ENCODE measurements at places on chromosomes 3 and 15. TPM values are rescaled to one million over a fixed set of nuclear protein-coding genes. Genes with fewer than 3 reads are reported as not detected.

The TMEM207 gene
- not detected for polyA plus RNA-seq

The SPG21 gene
- polyA plus RNA-seq, result 62.9 TPM

The CCNB2 gene
- 36.9 TPM for polyA plus RNA-seq

The PSMD6 gene
- 95.2 TPM for polyA plus RNA-seq

The MUC20 gene
- polyA plus RNA-seq, result 0.25 TPM

The OR5K2 gene
- polyA plus RNA-seq, result not detected

GRCh38 chr3:196662711-196663571 is 23.4 kb downstream of the NRROS start:
- H3K4me1 ChIP-seq, result no peaks in the 10 kb centered on the region
- no peak overlapping the region for H3K4me3 ChIP-seq
- H3K27ac ChIP-seq, result no peak overlapping the region
- no peaks in the 10 kb centered on the region for H3K36me3 ChIP-seq
- H3K27me3 ChIP-seq, result peaks cover 11% of the 10 kb centered on the region

DNA sequence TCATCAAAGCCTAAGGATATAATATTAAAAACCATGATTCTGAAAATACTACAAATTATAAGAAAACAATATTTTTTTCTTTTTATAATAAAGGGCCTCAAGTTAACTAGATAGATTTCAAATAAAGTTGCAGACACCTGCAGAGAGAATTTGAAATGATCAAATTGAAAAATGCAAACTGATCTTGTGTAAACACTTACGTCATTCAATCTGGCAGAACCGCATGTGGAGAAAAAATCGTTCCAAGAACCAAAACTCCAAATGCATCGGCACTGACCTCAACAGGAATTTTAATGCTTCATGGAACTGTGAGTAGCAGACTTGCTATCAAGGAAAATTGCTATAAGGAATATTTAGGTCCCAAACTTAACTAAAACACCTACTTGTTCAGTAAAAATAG is 17.2 kb downstream of the CPA3 start:
- H3K4me1 ChIP-seq, result no peaks in the 10 kb centered on the region
- H3K27ac ChIP-seq, result no peak overlapping the region
- H3K27me3 ChIP-seq, result no peaks in the 10 kb centered on the region
- no peaks in the 10 kb centered on the region for H3K36me3 ChIP-seq
- H3K4me3 ChIP-seq, result no peak overlapping the region
- DNase-seq, result no peak

DNA sequence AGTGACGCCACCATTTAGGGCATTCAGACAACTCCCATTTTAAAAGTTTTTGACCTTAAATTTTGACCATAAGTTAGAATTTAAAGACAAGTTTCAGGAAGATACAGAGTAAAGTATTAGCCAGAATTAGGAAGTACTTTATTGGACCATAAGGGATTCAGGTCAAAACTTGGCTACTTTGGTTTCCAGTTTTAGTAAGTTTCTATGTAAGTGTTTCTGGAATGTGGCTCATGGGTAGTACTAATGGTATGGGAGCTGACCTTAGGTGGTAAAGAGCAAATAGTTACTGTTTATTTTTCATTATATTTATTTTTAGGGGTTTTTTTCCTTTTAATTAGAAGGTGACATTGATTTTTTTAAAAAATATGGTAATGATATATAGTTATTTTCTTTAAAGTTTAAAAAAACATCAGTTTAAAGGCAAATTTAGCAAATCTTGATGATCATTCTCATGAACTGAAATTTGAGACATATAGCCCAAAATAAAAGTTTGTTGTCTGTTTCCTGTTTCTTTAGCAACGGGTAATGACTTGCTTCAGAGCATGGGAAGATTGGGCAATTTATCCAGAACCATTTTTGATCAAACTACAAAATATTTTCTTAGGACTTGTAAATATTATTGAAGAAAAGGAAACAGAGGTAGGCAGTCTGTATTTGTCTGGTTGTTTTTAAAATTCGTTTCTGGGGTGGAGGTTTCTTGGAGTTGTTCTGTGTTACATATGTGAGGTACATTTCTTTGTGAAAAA is 34.3 kb downstream of the U2SURP start:
- no peaks in the 10 kb centered on the region for H3K4me1 ChIP-seq
- no peak overlapping the region for H3K4me3 ChIP-seq
- no peaks in the 10 kb centered on the region for H3K27me3 ChIP-seq
- no peak for DNase-seq
- H3K36me3 ChIP-seq, result no peaks in the 10 kb centered on the region

DNA sequence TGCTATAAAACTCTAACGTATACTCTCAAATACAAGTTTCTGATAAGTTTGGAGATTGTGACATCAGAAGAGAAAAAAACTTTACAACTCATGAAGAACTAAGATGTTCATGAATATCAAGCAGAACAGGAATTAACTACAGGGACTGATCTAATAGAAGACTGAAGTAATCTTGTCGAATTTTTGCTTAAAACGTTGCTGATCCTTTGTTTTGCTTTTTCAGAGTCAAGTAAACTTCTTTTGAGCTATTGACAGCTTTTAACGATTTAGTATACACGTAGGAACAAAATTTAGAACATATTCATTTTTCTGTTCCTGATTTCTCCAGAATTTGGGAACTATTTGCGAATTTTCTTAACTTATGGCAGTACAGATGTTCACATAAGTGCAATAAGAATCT is 610.2 kb downstream of the SI start:
- H3K27ac ChIP-seq, result no peak overlapping the region
- H3K36me3 ChIP-seq, result no peaks in the 10 kb centered on the region
- H3K27me3 ChIP-seq, result no peaks in the 10 kb centered on the region
- no peaks in the 10 kb centered on the region for H3K4me1 ChIP-seq
- DNase-seq, result no peak

DNA sequence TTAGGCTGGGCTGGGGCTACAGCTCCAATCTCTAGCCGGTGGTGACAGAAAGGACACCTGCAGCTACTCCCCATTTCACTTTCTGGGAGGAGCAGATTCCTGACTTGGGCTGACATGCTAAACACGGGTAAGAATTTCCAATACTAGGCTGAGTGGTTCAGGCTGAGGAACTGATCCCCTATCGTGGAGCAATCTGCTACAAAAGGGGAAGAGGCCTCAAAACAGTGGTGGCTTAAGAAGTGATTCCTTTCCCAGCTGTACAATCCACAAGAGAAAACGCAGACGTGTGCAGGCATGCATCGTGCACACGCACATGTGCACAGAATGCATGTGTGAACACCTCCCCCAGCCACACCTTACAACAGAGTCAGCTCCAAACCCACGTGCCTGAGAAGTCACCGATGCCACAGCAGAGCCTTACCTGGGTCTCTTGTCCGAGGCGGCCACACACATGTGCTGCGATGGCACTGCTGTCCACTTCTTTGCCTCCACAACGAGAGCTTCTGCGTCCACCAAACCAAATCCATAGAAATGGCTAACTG is 86.7 kb upstream of the SNRPA1 start:
- H3K27ac ChIP-seq, result no peak overlapping the region
- H3K4me1 ChIP-seq, result peaks cover 10% of the 10 kb centered on the region
- H3K27me3 ChIP-seq, result no peaks in the 10 kb centered on the region
- no peaks in the 10 kb centered on the region for H3K36me3 ChIP-seq

GRCh38 chr15:44194323-44195150 is 534 bp downstream of the FRMD5 start:
- DNase-seq, result no peak
- H3K27me3 ChIP-seq, result no peaks in the 10 kb centered on the region
- H3K4me3 ChIP-seq, result peak overlapping the region; percentile 86
- H3K27ac ChIP-seq, result peak overlapping the region; percentile 68
- H3K4me1 ChIP-seq, result peaks cover 28% of the 10 kb centered on the region

DNA sequence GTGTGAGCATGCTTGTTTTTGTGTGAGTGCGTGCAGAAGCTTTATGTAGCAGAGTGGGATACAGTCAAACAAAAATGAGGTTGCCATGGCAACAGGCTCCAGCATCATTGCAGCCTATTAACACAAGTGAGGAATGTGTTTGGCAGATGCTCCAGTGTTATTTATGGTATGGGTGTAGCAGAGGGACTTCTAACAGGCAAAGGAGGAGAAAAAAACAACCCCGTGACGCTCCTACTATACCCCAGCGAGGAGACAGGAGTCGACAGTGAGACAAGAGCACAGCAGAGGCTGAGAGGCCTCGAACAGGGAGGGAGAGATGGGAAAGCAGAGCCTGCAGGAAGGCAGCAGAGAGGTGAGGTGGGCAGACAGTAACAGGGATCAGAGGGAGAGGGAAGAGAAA is 4.9 kb downstream of the ADCY5 start:
- no peak overlapping the region for H3K4me3 ChIP-seq
- H3K27me3 ChIP-seq, result peaks cover 53% of the 10 kb centered on the region
- no peak for DNase-seq
- H3K27ac ChIP-seq, result no peak overlapping the region
- H3K4me1 ChIP-seq, result no peaks in the 10 kb centered on the region

- no peaks in the 10 kb centered on the region for H3K36me3 ChIP-seq
- no peak for DNase-seq
- H3K27me3 ChIP-seq, result peaks cover 10% of the 10 kb centered on the region
- H3K4me1 ChIP-seq, result peaks cover 7% of the 10 kb centered on the region
Measured at GRCh38 chr3:118001380-118001779, 1033.3 kb downstream of the IGSF11 start.

DNA sequence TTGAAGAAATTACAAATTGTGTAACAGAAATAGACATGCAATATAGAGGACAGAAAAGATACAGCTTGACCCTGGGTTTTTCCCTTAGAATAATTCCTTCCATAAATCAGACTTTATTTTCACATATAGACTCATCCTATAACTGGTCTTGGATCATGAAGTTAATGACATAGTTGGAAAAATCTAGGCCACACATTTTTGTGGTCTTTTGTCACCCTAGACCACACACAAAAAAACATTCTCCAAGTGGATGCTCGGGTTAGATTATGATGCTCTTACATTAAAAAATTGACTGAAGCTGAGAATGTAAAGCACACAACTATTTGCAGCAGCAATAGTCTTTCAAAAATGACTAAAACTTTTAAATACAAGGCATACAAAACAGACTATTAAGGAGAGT is 7.5 kb upstream of the PLA2G4D start:
- peaks cover 17% of the 10 kb centered on the region for H3K4me1 ChIP-seq
- no peak overlapping the region for H3K27ac ChIP-seq
- no peaks in the 10 kb centered on the region for H3K27me3 ChIP-seq
- DNase-seq, result no peak
- no peaks in the 10 kb centered on the region for H3K36me3 ChIP-seq
- H3K4me3 ChIP-seq, result no peak overlapping the region

DNA sequence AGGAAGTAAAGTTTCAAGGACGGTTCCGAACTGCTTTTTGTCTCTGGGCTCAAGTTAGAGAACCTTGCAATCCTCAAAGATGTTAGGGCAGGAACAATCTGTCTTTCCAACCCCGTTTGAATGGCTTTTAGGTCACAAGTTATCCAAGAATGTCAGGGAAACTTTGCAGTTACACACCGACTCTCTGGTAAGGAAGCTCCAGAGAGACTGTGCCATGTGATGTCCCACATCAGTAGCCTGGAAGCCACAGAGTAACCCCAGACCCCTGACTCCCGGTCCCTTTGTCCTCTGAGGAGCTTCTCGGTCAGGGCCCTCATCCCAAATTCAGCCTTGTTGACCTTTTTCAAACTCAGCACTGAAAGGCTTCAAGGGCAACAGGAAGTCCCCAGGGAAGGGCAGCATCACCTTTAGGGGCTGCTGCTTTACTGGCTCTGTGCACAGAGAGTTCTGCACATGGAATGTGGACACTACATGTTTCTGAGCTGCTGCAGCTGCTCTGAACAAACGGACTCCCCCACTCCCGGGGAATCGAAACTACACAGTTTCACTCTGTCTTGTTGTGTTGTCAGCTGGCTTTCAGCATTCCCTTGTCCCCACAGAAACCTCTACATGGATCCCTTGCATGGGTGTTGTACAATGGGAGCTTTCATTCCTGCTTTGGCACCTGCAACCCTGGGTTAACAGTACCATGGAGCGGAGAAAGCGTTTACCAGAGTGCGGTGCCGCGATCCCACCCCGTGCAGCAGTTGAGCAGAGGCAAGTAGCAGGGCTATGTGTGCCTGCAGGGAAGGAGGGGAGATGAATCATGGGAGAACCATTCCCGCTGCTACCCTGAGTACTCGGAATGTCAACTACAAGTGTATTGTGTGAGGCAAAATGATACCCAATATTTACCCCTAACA is 408.2 kb upstream of the THBS1 start:
- no peaks in the 10 kb centered on the region for H3K36me3 ChIP-seq
- no peak for DNase-seq
- H3K4me1 ChIP-seq, result peaks cover 34% of the 10 kb centered on the region

DNA sequence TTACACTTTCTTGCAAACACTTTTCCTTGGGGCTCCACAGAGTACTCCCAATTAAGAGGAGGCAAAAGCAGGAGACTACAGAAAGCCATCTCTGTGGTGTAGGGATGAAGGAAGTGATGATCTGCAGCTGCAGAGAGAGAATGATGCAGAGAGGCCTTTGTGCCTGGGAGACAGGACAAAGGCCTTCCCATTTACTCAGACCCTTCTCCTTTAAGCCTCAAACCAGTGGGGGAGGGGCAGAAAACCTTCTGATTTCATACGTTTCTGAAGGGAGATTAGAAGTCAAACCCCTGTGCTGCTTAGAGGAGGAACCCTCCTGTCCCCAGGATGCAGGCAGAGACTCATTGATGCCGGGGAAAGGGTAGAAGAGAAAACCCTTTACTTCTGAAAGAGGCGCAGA is 130.8 kb downstream of the NEO1 start:
- H3K27me3 ChIP-seq, result no peaks in the 10 kb centered on the region
- H3K4me1 ChIP-seq, result no peaks in the 10 kb centered on the region
- no peak for DNase-seq

DNA sequence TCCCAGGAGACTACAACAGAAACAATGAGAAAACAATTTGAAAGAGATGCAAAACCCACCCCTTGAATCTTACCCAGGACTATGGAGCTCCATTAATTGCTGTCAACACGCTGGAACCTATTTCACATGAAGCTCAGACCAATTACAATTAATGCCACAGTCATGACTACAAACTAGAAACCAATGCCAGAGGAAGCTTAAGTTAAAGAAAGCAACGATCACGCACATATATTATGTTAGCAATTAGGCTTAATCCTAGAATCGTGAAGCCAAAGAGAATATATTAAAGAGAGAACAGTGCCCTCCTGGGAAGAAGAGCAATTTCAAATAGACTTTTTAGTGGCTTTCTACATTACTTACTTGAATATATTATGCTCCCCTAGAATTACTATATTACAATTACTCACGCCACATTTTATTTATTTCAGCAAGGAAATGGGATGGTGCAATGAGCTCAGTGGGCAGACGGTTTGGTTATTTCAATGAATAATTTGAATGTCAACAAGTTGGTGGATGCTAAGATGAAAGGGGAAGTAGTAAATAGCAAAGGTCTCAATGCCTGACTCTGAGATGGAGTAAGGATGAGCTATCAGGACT is 125.5 kb downstream of the GREM1 start:
- no peaks in the 10 kb centered on the region for H3K4me1 ChIP-seq
- no peak for DNase-seq
- no peak overlapping the region for H3K27ac ChIP-seq
- no peak overlapping the region for H3K4me3 ChIP-seq

GRCh38 chr3:13294442-13295351 is 125.4 kb downstream of the NUP210 start:
- DNase-seq, result no peak
- no peaks in the 10 kb centered on the region for H3K36me3 ChIP-seq
- H3K27me3 ChIP-seq, result peaks cover 11% of the 10 kb centered on the region
- H3K27ac ChIP-seq, result no peak overlapping the region
- no peaks in the 10 kb centered on the region for H3K4me1 ChIP-seq

GRCh38 chr3:157089455-157090221 is 70.3 kb downstream of the CCNL1 start:
- no peak for DNase-seq
- H3K4me1 ChIP-seq, result peaks cover 57% of the 10 kb centered on the region
- no peaks in the 10 kb centered on the region for H3K36me3 ChIP-seq
- peak overlapping the region; percentile 98 for H3K27ac ChIP-seq
- no peaks in the 10 kb centered on the region for H3K27me3 ChIP-seq

- H3K36me3 ChIP-seq, result no peaks in the 10 kb centered on the region
- peaks cover 39% of the 10 kb centered on the region for H3K4me1 ChIP-seq
- no peak overlapping the region for H3K4me3 ChIP-seq
- no peak overlapping the region for H3K27ac ChIP-seq
- DNase-seq, result peak; percentile 65
Measured at GRCh38 chr3:88986834-88987233, 120.6 kb upstream of the EPHA3 start.

Data from keratinocyte (primary cell).